ENCODE measurements at places on chromosomes 11 and 22.

- DNase-seq, result no peak
These were observed 15.1 kb upstream of the LGR4 start for GRCh38 chr11:27487706-27488105.

GRCh38 chr11:83694191-83694910, 408.2 kb upstream of the CCDC90B start:
- DNase-seq, result no peak

GRCh38 chr11:47233989-47234668, 14.5 kb downstream of the ACP2 start:
- peak; percentile 49 for DNase-seq

- DNase-seq, result no peak
These were observed 94.3 kb downstream of the SLC17A6 start for GRCh38 chr11:22432291-22433093.

GRCh38 chr11:125129316-125129993, 18.0 kb upstream of the TMEM218 start:
- peak; percentile 12 for DNase-seq

DNA sequence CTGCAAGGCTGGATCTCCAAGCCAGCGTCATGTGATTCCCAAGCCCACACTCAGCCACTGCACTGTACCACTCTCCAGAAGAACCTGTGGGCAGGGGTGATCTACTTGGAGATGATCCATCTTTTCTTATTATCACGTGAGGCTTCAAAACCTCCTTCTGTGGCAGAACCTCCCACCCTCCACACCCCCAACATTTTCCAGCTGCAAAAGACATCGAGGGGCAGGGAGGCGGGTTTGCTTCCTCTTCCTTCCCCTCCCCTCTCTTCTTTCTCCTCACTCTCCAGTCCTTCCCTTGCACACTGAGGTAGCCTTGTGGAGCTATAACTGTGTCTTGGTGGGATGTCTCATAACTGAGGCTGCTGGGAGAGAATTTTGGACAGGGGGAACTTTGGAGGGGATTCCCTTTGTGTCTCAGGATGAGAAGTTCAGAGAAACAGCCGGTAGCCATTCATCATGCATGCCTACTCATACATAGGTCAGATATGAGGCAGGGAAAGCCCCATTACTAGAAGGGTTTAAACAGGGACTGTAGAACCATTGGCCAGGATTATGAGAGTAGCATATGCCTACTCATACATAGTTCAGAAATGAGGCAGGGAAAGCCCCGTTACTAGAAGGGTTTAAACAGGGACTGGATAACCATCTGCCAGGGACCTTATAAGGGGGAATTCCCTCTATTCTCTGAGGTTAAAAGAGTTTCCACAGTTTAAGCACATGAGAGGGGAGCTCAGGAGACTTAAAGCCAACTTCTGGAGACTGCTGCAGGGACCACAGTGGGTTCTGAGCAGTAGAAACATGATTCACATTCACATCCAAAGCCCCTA, 420.7 kb upstream of the CADM1 start:
- peak; percentile 26 for DNase-seq

DNA sequence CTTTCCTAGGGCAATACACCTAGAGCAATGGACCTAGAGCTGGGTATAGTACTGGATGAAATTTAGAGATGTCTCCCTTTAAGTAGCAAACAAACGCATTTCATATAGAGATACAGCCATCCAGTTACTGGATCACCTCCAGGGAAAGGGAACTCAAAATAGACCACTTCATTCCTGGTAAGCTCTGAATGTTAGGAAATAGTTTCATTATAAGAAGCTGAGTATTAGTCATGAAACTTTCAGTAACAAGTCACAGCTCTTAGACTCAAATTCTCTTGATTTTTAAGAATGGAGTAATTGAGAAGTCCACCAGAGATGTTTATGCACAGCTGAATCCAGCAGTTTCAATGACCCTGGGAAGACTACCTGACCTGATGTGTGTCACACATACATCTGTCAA, 221.9 kb downstream of the FAM76B start:
- no peak for DNase-seq

DNA sequence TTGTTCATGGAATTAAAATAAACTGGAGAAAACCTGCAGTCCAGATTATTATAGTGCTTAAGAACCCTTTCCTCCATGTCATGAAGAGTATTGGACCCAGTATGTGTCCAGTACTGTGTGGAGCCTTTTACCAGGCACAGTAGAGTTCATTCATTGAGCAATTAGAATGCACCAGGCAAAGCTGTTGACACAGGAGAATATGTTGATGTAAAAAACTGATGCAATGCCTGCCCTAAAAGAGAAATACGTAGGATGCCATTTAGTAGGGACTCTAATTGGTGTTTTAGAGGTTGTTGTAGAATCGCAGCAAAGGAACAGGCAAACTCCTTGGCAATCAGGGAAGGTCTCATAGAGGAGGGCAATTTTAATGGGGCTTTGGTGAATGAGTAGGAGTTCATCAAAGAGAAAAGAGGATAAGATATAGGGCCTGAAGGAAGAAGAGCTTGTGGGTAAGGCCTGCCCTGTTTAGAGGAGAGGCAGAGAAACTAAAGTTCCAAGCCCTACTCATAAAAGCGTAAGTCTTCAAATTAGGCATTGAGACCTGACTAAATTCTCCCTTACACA, 126.4 kb downstream of the SEZ6L start:
- no peak for DNase-seq

DNA sequence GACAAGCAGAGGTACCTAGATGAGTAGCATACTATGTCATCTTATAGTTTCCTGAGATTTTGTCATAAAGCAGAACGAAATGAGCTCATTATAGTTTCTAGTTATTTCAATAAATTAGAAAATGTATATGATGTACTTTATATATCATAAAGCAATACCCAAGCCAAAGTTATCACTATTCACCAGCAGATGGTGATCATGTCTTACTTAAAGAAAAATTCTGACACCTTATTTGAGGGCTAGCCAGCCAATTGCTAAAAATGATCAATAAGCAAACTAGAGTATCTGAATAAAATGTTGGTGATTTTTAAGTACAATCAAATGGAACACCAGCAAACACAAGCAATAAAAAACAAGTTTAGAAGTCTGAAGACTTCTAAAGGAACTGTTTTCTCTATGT, 44.1 kb downstream of the RSF1 start:
- no peak for DNase-seq

- no peak for DNase-seq
These were observed 28.5 kb downstream of the RPUSD4 start for GRCh38 chr11:126182787-126183445.

Measured in MG63 (cell line).